ENCODE measurements at places on chromosomes 13 and 19. TPM values are rescaled to one million over a fixed set of nuclear protein-coding genes. Genes with fewer than 3 reads are reported as not detected.

GRCh38 chr13:95146486-95146885 lies 154.8 kb downstream of the ABCC4 start:
- H3K27me3 ChIP-seq, result no peaks in the 10 kb centered on the region
- H3K36me3 ChIP-seq, result no peaks in the 10 kb centered on the region
- peak; percentile 55 for DNase-seq

GRCh38 chr19:5324947-5325346 lies 15.7 kb downstream of the PTPRS start:
- DNase-seq, result no peak
- H3K27me3 ChIP-seq, result peaks cover 21% of the 10 kb centered on the region
- H3K4me3 ChIP-seq, result no peak overlapping the region
- H3K27ac ChIP-seq, result no peak overlapping the region

GRCh38 chr13:110503037-110503901 lies 58.3 kb downstream of the RAB20 start:
- H3K4me1 ChIP-seq, result peaks cover 25% of the 10 kb centered on the region
- no peak overlapping the region for H3K4me3 ChIP-seq
- H3K36me3 ChIP-seq, result peaks cover 100% of the 10 kb centered on the region
- H3K27me3 ChIP-seq, result no peaks in the 10 kb centered on the region
- DNase-seq, result no peak
- peak overlapping the region; percentile 78 for H3K27ac ChIP-seq

- H3K27ac ChIP-seq, result no peak overlapping the region
- peaks cover 6% of the 10 kb centered on the region for H3K4me1 ChIP-seq
- no peaks in the 10 kb centered on the region for H3K27me3 ChIP-seq
- H3K4me3 ChIP-seq, result no peak overlapping the region
These were observed 18.6 kb upstream of the LAIR1 start for GRCh38 chr19:54383330-54383729.

GRCh38 chr13:52010890-52011631 lies at the start of gene ATP7B:
Gene ATP7B, minus strand, starts transcription at chr13:52011450. Its CDS starts 113 bp downstream, at chr13:52011337.
- no peak for DNase-seq
- peaks cover 27% of the 10 kb centered on the region for H3K4me1 ChIP-seq
- H3K27me3 ChIP-seq, result no peaks in the 10 kb centered on the region
- peak within 1 kb of the TSS; percentile 79 for H3K27ac ChIP-seq

DNA sequence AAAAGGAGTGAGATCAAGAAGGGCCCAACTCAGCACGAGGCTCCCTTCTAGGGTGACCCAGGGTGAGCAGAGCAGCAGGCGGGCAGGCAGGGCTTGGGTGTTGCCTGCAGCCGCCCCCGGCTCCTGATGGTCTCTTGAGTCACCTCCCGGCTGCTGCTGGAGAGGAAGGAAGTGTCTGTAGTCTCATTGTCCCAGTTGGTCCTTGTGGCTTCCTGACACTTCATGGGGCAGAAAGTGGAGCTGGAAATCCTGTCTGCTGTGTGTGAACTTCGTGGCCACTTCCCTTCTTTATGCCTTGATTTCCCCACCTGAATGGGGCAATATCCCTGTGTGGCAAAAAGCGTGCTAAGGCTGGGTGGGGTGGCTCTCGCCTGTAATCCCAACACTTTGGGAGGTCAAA lies 2.5 kb downstream of the MAP1S start:
- H3K27ac ChIP-seq, result no peak overlapping the region
- H3K4me3 ChIP-seq, result no peak overlapping the region
- DNase-seq, result no peak
- H3K27me3 ChIP-seq, result no peaks in the 10 kb centered on the region

GRCh38 chr13:26943748-26944147 lies 183.2 kb upstream of the GPR12 start:
- H3K36me3 ChIP-seq, result no peaks in the 10 kb centered on the region
- no peak overlapping the region for H3K27ac ChIP-seq
- peaks cover 10% of the 10 kb centered on the region for H3K4me1 ChIP-seq
- H3K4me3 ChIP-seq, result no peak overlapping the region
- no peaks in the 10 kb centered on the region for H3K27me3 ChIP-seq

DNA sequence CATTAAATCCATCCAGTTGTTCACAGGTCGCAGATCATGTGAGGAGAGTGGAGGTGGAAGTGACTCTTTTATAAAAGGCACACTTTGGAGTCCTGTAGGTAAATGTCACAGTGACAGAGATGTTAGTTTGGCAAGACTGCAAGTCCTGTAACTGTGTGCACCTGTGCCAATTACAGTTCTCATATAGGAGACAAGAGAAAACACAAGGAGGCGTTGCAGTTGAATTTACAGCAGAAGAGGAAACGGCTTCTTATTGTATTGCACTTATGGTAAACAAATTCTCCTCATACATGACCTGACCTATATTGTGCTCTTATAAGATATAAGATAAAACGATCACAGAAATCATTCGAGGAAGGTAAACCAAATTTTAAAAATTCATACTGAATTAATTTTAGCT lies 732.8 kb upstream of the SLC10A2 start:
- DNase-seq, result no peak
- no peaks in the 10 kb centered on the region for H3K36me3 ChIP-seq
- H3K4me1 ChIP-seq, result no peaks in the 10 kb centered on the region
- H3K27me3 ChIP-seq, result no peaks in the 10 kb centered on the region
- H3K4me3 ChIP-seq, result no peak overlapping the region

GRCh38 chr13:60035874-60036273 lies 127.9 kb downstream of the DIAPH3 start:
- H3K4me3 ChIP-seq, result no peak overlapping the region
- DNase-seq, result no peak
- no peaks in the 10 kb centered on the region for H3K27me3 ChIP-seq
- no peaks in the 10 kb centered on the region for H3K36me3 ChIP-seq
- H3K4me1 ChIP-seq, result no peaks in the 10 kb centered on the region

DNA sequence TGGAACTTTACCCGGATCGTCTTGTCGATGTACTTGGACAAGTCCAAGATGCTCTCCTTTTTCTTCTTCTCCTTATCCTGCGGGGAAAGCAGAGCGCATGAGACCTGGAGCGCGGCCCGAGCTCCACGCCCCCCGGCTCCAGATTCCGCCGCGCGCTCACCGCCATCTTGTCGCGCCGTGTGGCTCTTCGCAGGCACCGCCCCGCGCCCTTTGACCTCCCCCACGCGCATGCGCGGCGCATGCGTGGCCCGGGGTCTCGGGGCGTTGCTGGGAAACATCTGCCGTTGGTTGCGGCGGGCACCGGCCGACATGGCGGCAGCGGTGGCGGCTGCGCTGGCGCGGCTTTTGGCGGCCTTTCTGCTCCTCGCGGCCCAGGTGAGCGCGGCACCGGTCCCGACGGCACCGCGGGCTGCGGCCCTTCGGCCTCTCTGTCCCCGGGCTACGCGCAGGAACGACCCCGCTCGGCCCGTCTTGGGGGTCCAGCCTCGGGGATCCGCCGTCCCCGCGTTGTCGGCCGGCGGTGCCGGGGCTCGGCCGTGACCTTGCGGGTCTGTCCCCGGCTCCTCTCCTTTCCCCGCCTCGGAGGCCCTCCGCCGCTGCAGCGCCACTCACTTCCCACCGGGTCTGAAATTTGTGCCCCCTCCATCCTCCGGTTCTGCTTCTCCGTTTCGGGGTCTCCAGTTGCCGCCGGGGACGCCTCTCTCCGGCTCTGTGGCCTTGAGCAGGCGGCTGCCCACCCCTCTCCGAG lies at the start of the genes LSM7 and SPPL2B:
TSS of gene LSM7 (minus strand) at position 186 of the 748 bp plus-strand sequence. CDS start at position 166, 20 bp downstream.
TSS of gene SPPL2B (plus strand) at position 284 of the 748 bp plus-strand sequence. CDS start at position 310, 26 bp downstream.
- H3K4me3 ChIP-seq, result peak within 1 kb of the TSS; percentile 87
- peaks cover 74% of the 10 kb centered on the region for H3K4me1 ChIP-seq
- H3K27ac ChIP-seq, result peak within 1 kb of the TSS; percentile 85
- peak; percentile 97 for DNase-seq

- peaks cover 4% of the 10 kb centered on the region for H3K36me3 ChIP-seq
- H3K4me1 ChIP-seq, result peaks cover 51% of the 10 kb centered on the region
- no peak overlapping the region for H3K4me3 ChIP-seq
These were observed 17.1 kb downstream of the LSM14A start for GRCh38 chr19:34189199-34189916.

DNA sequence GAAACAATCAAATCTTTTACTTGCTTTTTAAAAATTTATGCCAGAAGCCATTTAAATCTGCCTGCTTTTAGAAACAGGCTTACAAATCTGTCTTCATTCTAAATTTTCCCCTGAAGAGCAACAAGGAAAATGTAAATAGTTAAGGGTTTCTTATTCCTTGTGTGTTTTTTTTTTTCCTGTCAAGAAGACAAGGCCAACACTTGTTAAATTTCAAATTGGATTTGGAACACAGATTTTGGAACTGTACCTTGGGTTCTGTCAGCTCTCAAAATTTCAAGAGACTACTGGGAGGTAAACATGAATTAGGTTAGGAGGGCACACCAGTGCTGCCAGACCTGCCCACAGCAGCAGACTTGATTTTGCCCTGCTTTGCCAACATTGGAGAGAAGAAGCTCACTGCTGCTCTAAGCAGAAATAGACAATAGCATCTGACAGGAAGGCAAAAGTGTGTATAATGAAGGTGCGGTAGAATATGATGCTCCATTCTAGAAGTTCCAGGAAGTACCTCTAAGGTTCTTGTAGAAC lies 121.7 kb downstream of the NHLRC3 start:
- H3K4me3 ChIP-seq, result no peak overlapping the region
- no peak for DNase-seq
- H3K27ac ChIP-seq, result no peak overlapping the region

DNA sequence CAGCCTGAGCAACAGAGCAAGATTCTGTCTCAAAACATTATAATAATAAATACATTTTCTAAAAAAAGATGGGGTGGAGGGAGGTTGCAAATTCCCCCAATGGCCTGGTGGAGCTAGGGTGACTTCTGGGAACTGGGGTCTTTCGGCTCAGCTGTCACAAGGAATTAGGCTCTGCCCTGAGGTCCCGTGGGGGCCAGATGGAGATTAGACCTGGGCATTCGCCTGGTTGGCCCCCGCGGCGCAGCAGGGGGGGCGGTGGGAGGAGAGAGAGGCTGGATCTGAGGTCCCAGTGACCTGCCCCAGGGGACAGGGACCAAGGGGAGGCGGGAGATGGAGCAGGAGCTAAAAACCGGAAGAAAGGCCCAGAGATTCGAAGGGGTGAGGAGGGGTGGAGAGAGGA lies 14.8 kb downstream of the FUT6 start:
- no peak overlapping the region for H3K27ac ChIP-seq
- DNase-seq, result no peak
- no peaks in the 10 kb centered on the region for H3K36me3 ChIP-seq
- peaks cover 3% of the 10 kb centered on the region for H3K27me3 ChIP-seq

- peaks cover 8% of the 10 kb centered on the region for H3K4me1 ChIP-seq
- peaks cover 6% of the 10 kb centered on the region for H3K27me3 ChIP-seq
- no peak overlapping the region for H3K4me3 ChIP-seq
- H3K27ac ChIP-seq, result no peak overlapping the region
- no peaks in the 10 kb centered on the region for H3K36me3 ChIP-seq
- no peak for DNase-seq
These were observed 53.2 kb upstream of the SHKBP1 start for GRCh38 chr19:40523322-40524047.

DNA sequence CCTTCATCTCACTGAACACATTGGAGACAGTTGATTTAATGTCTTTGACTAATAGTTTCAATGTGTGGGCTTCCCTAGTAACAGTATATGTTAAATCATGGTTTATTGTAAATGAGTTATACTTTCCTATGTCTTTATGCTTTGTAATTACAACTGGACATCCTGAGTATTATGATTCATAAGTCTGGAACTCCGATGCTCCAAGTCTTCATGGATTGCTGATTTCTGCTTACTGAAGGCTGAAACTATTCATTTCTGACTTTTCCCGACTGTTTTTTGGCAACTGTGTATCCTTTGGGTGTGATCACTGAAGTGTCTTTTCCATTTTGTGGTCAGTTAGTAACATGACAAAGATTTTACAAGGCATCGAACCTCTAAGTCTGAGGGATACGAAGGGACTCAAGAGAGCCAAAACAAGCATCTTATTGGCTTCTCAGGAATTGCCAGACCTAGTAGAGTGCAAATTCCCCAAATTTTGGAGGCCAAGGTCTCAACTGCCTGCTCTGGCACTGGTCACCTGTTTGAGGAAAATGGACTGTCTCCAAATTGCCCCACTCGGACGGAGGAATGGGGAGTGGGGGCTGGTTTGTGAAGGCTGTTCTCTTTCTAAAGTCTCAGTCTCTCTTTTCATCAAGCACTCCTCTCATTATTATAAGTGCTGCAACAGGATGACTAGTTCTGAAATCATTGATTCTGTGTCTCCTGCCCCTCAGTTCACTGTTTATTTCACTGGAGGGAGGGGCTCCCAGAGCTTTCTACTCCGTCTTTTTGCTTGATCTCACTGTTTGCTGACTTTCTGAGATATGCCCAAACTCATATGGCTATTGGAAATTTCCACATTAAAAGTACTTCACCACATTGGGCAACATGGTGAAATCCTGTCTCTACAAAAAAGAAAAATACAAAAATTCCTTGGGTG lies 20.2 kb upstream of the CD70 start:
- H3K4me3 ChIP-seq, result no peak overlapping the region
- DNase-seq, result no peak
- H3K4me1 ChIP-seq, result no peaks in the 10 kb centered on the region
- H3K36me3 ChIP-seq, result no peaks in the 10 kb centered on the region
- H3K27ac ChIP-seq, result no peak overlapping the region

- no peak for DNase-seq
- no peak overlapping the region for H3K4me3 ChIP-seq
- H3K27ac ChIP-seq, result no peak overlapping the region
- no peaks in the 10 kb centered on the region for H3K4me1 ChIP-seq
- no peaks in the 10 kb centered on the region for H3K27me3 ChIP-seq
- no peaks in the 10 kb centered on the region for H3K36me3 ChIP-seq
These were observed 39.5 kb downstream of the SIAH3 start for GRCh38 chr13:45811891-45812694.

DNA sequence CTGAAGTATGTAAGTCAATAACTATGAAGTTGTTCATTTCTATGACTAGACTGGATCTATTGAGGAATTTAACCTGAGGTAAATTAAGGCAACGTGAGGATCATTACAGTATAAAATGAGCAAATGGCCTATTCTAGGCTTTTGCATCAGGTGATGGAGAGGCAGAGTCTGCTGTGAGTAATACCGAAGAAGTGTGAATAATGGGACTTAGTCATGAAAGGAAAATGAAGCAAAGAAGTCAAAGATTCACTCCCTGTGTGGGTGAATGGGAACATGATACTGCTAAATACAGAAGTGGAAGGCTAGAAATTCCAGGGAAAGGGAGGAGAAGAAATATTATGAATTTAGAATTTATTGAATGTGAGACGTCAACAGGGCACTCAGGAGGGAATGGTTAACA lies 774.1 kb downstream of the LIG4 start:
- H3K4me1 ChIP-seq, result no peaks in the 10 kb centered on the region
- no peak overlapping the region for H3K4me3 ChIP-seq
- H3K27me3 ChIP-seq, result no peaks in the 10 kb centered on the region
- H3K27ac ChIP-seq, result no peak overlapping the region
- no peaks in the 10 kb centered on the region for H3K36me3 ChIP-seq

DNA sequence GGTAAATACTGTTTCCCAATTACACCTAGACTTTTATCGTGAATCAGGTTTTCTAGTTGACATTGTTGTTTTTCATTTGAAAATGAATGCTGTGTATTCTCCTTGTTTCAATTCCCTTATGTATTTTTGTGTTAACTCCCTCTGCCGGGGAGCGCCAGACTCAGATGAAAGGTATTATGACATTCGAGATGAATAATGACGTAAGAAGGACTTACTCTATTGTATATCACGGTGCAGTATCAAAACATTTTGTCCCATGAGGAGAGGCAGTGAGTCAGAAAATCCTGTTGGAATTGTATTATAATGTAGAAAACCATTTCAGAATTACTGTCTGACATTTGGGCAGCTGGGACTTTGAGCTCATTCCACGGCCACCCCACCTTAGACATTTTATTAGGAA lies 61.6 kb downstream of the LRCH1 start:
- no peaks in the 10 kb centered on the region for H3K27me3 ChIP-seq
- peaks cover 58% of the 10 kb centered on the region for H3K4me1 ChIP-seq
- no peak for DNase-seq

SWSAP1 gene
- 1.6 TPM for total RNA-seq

MCOLN1 gene
- total RNA-seq, result 11.6 TPM

SPRED3 gene
- 0.46 TPM for total RNA-seq

UNC13A gene
- total RNA-seq, result under 0.01 TPM

PSG6 gene
- total RNA-seq, result not detected

JAK3 gene
- 3.2 TPM for total RNA-seq

VSIG10L gene
- total RNA-seq, result 2.5 TPM

SLC17A7 gene
- total RNA-seq, result 1.6 TPM

PDCD5 gene
- total RNA-seq, result 132 TPM

ZNF135 gene
- total RNA-seq, result 5.1 TPM
